LHCN-M2 (cell line): ENCODE measurements at places on chromosomes 4 and X. TPM values are rescaled to one million over a fixed set of nuclear protein-coding genes. Genes with fewer than 3 reads are reported as not detected.

Gene TAF1
- 13.0 and 17.1 TPM in 2 replicates for total RNA-seq

Gene DGKK
- total RNA-seq: not detected in 2 replicates

Gene AASDH
- 8.8 and 9.1 TPM in 2 replicates for total RNA-seq

Gene TBX22
- not detected in 2 replicates for total RNA-seq

Gene TMEM154
- 0.52 and 0.90 TPM in 2 replicates for total RNA-seq

Gene KCND1
- total RNA-seq: 0.32 and 0.69 TPM in 2 replicates

Gene MAGEB1
- total RNA-seq: not detected in 2 replicates

Gene COPS4
- total RNA-seq: 59.2 and 65.0 TPM in 2 replicates

Gene WDR44
- total RNA-seq: 12.4 and 15.6 TPM in 2 replicates

Gene SMPX
- not detected in 2 replicates for total RNA-seq

Gene ETDB
- total RNA-seq: not detected in 2 replicates

Gene CD40LG
- not detected in 2 replicates for total RNA-seq

Gene CFAP47
- total RNA-seq: not detected in 2 replicates

DNA sequence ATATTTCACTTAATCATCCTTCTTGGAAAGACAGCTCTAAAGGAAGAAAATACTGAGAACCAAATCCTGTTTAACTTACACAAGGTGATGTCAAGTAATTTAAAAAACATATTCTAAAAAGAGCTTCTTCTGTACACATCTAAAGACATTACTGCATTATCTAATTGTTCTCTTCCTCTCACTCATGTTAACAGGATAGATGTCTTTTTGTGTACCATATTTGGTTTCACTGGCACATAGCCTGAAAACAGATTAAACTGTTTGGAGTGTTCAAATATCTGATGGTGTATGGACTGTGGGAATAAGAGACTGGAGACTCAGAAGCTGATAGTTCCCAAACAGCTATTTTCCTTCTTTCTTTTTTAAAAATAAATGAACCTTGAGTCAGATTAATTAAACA lies 213.3 kb upstream of the MAB21L2 start:
- DNase-seq: peak; percentile 22

- peak; percentile 88 for DNase-seq
Observed at GRCh38 chr4:55947912-55948725, 626 bp upstream of the CEP135 start.

DNA sequence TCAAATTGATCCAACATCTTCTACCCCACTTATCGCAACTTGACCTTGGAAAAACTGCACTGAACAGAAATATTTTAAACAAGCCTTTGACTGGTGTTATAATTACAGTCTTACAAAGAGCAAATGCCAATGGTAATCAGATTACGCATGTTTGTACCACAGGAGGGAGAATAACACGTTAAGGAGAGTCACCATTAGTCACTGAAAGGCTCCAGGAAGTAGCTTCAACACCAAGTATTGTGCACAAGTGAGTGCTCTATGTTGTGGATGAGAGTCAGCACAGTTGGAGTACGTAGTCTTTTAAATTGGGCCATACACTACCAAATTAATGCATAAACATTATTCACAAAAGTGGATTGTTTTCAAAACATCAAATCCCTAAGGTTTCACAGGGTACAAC lies 1081.5 kb upstream of the TENM3 start:
- DNase-seq: no peak

DNA sequence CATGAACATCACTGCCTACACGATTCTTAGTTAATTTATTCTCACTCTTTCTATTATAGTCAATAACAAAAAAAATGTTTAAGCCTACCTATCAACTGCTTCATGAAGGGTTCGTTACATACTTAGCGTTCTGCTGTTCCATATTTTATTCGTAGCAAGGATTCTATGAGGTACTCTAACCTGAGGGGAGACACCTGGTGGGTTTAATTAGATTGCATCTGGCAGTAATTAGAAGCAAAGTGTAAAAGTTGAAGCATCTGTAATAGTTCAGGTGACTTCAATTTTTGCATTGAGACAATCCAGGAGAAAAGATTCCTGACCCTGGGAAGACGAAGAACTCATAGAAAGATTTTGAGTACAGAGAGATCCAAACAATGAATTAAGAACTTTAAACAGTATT lies 1655.8 kb upstream of the TENM3 start:
- DNase-seq: no peak

DNA sequence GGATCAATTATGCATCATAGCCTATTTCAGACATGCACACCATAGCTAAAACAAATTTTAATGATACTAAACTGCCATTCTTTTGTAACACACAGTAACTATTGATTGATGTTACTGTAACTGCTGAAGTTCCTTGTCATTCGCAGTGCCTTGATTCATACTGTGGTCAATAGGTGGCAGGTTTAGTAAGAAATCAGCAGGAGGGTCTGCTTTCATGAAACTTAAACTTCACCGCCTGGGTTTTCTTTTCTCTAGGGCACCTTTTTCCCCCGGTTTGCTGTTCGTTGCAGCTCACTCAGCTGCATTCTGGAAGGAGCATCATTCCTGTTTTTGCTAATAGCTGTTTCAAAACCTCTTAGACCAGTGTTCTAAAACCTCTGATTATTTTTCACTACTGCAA lies 88.1 kb downstream of the RPA4 start:
- no peak for DNase-seq

GRCh38 chrX:78106651-78106986 lies 2.6 kb downstream of the PGK1 start:
- DNase-seq: no peak

DNA sequence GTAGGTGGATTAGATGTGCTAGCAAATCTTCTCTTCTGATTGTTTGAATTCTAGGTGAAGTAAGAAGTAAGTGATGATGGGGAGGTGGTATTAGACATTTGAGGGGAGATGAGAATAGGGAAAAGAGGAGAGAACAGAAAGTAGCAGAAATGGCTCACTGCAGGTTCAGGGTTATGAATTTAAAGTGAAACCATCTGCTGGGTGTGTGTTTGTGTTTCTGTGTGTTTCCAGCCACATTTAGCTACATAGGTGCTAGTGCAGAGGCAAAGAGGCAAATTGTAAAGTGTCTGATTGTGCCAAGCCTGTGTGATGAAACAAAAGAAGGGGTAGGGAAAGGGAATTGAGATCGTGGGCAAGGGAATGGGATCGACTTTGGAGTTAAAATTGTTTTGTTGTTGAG lies 50.6 kb downstream of the ZFX start:
- no peak for DNase-seq

- no peak for DNase-seq
Observed at GRCh38 chr4:137470806-137471205, 61.5 kb downstream of the PCDH18 start.

DNA sequence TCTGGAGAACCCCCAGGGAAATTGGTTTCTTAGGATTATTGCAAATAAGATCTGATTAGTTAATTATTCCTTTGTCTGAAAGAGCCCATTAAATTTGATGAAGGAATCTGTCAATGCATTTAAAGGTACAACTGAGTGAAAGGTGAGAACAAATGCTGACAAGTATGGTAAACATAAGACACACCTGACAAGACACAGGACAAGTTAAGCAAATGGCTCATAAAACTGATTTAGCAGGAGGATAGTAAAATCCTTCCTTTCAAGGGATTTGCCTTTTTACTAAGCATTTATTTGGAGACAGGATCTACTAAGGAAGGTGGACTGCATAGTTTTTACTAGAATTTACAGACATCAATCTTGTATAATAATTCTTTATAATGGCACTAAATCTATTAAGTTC lies 553.9 kb downstream of the SPRY1 start:
- DNase-seq: no peak

DNA sequence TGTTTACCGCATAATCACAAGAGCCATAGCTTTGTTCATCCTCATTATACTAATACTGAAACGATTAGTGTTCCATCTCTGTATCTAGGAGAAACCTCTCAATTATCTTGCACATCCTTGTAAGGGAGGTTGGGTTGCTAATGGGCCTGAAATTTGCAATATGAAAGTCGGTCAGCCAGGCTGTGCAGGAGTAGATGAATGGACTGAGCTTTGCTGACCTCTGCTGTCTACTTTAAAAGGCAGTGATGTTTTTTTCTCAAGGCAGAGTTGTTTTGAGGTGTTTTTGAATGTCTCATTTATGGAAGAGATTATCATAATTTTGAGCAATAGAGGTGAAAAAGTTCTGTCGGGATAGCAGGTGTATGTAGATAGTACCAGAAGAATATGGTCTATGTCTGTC lies 47.9 kb upstream of the LINC00632 start:
- no peak for DNase-seq

- DNase-seq: peak; percentile 42
Observed at GRCh38 chr4:169922632-169923276, 103.4 kb downstream of the MFAP3L start.

- no peak for DNase-seq
Observed at GRCh38 chr4:39227906-39228305, 45.6 kb downstream of the WDR19 start.

DNA sequence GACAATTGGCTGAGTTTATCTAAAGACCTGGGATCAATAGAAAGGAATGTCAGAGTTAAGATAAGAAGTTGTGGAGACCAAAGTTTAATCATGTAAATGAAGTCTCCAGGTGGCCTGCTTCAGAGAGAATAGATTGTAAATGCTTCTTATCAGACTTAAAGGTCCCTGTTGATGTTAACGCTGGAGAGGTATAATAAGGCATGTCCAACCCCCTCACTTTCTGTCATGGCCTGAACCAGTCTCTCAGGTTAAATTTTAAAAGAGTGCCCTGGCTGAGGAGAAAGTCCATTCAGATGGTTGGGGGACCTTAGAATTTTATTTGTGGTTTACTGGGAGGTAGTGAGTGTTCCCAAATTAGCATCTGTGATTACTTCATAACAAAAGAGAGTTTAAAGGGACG lies 86.7 kb downstream of the AKAP4 start:
- DNase-seq: no peak

DNA sequence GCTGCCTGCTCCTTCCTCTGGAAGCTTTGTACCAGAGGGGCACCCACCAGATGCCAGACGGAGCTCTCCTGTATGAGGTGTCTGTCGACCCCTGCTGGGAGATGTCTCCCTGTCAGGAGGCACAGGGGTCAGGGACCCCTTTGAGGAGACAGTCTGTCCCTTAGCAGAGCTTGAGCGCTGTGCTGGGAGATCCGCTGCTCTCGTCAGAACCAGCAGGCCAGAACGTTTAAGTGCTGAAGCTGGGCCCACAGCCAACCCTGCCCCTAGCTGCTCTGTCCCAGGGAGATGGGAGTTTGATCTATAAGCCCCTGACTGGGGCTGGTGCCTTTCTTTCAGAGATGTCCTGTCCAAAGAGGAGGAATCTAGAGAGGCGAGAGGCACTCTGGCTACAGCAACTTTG lies 260.3 kb upstream of the GPRIN3 start:
- no peak for DNase-seq

GRCh38 chrX:439719-440118 lies 53.0 kb upstream of the PPP2R3B start:
- no peak for DNase-seq

DNA sequence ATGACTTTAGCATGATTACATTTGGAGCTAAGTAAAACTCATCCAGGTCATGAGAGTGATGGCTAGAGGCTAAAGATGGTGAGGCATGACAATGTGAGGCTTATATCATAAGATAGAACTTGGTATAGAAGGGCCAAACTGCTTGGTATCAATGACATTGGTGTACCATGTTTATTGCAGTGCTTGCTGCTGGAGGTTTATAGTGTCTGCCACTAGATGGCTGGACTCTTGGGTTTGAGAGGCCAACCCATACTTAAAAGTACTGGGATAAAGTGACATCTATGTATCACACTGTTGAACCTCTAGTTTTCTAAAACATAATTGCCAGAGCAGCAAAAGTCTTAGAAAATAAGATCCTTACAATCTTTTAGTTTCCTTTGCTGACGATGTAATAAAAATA lies 83.0 kb upstream of the TACR3 start:
- no peak for DNase-seq

- no peak for DNase-seq
Observed at GRCh38 chr4:10366628-10367027, 90.6 kb downstream of the ZNF518B start.

GRCh38 chr4:163815776-163816175 lies 321.3 kb downstream of the TMA16 start:
- DNase-seq: no peak

- no peak for DNase-seq
Observed at GRCh38 chr4:21652508-21653231, 295.9 kb downstream of the KCNIP4 start.

- peak; percentile 42 for DNase-seq
Observed at GRCh38 chrX:24081661-24082154, 27.0 kb downstream of the EIF2S3 start.

DNA sequence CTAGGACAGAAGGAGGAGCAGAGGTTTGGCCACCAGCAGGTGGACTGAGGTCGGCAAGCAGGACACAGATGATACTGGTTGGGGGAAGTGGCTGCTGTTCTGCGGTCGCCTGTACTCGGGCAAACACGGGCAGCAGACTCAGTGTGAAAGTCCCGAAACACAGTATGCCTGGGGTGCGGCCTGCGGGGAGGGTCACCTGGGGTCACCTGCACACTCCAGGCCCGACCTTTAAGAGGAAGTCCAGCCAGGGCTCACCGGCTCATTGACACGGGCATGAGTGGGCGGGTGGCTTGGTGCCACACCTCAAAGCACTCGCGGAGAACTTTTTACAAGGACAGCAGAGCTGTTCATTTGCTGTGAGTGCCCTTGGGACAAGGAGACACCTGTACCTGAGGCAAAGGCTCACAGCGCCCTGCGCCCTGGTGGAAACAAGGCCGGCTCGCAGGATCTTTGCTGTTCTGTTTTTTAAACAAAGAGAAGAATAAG lies 71.5 kb upstream of the MXD4 start:
- DNase-seq: no peak

DNA sequence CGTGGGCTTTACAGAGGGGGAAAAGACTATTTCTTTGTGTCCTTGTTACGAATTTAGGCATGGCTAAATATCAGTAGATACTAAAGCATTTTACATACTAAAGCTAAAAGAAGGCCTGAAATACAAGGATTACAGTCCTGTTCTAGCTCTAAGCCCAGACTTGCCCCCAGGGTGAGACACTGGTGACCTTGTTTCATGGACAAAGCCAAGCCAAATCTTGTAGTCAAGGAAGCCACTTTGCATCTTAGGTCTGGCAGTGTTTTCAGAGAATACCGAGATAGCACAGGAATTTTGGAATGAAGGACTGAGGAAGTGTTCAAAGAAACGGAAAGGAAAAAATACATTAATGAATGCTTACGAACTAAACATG lies 733 bp upstream of the G3BP2 start:
- no peak for DNase-seq

GRCh38 chr4:146343199-146343598 lies 128.9 kb downstream of the REELD1 start:
- DNase-seq: no peak

DNA sequence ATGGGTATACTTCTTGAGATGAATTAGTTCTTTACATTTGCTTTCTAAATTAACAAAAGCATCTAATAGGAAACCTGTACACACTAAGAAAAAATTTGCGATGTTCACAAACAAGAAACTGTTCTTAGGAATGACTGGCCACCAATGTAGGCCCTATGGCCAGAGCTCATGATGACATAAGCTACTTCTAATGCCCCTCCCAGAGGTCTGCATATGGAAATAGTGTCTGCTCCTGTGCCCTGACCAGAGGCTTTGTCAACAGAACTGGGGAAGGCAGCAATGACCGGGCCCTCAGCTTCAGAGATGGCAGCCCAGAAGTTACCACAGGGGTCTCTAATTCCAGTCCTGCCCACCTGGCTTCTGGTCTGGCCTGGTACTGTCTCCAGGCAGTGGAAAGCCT lies 15.0 kb upstream of the BCLAF3 start:
- DNase-seq: no peak
